ENCODE measurements at places on chromosomes 4 and X.

- no peak for DNase-seq
Measured at GRCh38 chr4:79687006-79687405, 279.0 kb upstream of the GK2 start.

DNA sequence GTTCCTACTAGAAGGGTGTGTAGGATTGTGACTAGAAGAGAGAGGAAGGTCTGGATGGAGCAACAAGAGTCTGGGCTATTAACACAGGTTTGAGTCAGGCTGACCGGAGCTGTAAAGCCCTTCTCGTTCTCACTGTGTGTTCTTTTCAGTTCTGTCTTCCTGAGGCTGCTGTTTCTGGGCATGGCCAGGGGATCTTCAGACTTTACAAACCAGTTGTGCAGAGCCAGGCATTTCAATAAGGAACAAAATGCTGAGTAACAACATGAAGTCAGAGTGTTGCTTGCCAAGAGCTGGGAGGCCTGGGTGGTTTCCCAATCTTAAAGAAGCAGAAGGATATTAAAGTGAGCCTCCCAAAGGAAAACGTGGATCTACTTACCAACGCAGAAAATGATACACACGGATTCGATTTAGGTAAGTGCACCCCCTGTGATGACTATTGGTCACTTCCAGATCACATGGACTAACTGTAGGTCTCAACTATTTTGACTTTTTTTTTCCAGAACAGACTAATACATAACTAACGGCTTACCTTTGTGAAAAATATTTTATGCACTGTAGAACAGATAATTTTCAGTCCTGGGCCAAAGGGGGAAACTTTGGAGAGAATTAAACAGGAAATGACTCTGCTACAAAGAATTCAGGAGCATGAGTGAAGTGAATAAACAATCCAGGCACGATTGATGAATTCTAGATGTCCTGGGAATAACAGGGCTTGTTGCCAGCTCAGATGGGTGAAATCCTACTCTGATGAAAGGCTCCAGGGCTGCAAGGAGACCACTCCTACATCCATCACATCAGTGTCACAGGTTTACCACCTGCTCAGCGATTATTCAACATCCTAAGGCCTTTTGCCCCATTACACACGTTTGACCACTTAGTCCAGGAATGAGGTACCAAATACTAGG is 94.5 kb downstream of the ANXA3 start:
- no peak for DNase-seq

DNA sequence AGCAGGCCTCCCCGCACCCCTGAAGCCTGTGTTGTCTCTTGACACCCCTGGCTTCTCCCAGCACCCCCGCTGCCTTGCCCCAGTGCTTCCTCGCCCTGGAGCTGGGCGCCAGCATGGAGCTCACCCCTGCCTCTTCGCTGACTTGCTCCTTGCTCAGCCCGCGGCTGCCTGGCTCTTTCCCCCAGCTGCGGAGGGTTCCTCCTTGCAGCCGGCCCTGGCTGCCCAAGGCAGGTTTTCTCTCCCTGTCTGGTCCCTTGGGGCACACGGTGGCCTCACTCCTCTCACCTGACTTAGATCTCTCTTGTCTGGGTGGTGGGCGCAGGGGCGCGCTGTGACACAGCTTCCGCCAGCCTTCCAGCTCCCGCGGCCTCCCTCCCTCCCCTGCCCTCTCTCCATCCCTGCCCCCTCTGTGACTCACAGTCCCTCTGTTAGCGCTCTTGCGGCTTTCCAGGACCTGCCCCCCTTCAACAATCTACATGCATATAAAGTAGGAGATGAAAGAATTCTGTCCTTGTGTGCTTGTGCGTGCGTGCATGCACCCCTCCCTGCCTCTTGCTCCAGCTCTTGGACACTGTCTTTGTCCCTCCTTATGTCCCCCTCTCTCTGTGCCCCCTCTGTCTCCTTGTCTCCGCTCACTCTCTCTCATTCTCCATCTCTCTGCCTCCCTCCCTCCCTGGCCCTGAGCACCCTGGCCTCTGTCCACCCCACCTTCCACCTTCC is 2.2 kb downstream of the PLXNB3 start:
- DNase-seq: no peak

GRCh38 chrX:124239911-124240310 is 92.5 kb upstream of the TEX13D start:
- DNase-seq: no peak

DNA sequence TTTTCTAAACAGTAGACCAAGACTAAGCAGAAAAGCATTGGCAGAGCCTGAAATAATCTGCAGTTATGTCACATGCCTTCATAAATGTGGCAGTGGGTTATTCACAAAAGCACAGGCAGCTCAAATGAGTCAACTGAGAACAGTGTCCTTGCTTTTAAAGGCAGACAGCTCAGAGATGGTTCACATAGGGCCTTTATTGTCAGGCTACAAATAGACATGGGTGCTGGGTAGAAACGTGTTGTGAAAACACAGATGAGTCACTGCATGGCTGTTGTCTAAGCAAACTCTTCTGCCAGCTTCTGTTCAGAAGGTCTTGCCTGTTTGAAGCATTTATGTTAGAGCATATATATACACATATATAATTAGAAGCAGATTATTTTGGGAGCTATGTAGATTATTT is 118.0 kb downstream of the SLC4A4 start:
- no peak for DNase-seq
